Stromal cell of bone marrow (primary cell): ENCODE measurements at places on chromosomes 1 and 21.

- no peak for DNase-seq
These were observed 23.9 kb downstream of the IFNAR1 start for GRCh38 chr21:33348706-33349105.

- DNase-seq: no peak
These were observed 162.3 kb upstream of the CAMK1G start for GRCh38 chr1:209421186-209421585.

DNA sequence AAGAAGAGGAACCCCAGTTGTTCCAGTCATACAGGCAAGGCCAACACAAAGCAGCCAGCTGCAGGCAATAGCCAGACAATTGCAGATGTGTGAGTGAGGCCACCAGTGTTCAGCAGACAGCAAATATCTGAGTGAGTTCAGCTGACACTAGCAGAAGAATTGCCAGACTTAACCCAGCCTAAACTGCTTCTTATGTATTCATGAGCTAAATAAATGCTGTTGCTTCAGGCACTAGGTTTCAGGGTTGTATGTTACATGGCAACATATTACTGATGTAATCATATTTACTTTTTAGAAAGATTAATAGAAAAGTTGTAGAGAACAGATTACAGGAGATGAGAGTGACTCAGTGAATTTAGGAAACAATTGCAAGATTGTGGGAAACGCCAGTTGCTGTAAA, 129.8 kb upstream of the CHODL start:
- DNase-seq: no peak

- no peak for DNase-seq
These were observed 765.5 kb upstream of the PRMT6 start for GRCh38 chr1:106290805-106291501.

DNA sequence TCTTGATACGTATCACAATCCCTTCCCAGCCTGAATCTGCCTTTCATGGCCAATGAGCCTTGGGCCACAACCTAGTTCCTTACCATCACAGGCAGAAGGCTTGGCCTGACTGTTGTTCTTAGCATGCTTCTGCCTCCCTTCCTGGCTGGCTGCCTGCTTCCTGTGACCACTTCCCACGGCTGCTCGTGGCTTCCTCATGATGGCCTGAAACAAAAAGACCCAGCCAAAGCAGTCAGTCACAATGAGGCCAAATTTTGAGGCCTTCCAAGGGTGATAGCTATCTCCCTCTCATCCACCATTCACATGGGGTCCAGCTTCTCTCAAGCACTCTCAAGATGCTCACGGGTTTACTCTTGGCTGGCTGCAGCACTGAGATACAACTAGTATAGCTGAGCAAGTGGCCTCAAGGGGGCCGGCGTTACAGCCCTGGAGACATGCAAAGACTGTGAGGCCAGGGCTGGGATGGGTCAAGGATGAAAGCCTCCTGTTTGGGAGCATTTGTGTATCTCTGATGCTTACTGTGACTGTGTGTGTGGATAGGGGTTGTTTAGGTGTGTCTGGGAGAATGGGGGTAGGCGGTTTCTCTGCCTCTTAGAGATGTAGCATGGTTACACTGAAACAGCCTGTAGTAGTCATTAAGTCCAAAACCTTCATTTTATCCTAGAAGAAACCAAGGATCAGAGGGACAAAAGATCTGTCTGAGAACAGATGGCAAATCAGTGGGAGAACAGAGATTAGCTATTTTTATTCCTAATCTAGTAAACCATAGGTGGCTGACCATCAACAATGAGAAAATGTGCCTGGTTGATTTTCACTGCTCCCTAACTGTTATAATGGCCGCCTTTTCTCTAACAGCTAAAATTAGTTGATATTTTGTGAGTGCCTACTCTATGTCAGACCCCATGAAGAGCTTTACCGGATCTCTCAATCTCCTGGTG, 5.4 kb upstream of the TOE1 start:
- no peak for DNase-seq

GRCh38 chr1:228765168-228765946, 30.1 kb downstream of the RHOU start:
- no peak for DNase-seq
